ENCODE measurements at places on chromosomes 5 and 9. TPM values are rescaled to one million over a fixed set of nuclear protein-coding genes. Genes with fewer than 3 reads are reported as not detected.

The SPEF2 gene
- total RNA-seq, result 0.97 TPM

The PLAC8L1 gene
- not detected for total RNA-seq

The TMC1 gene
- total RNA-seq, result 1.6 TPM

The INVS gene
- 32.1 TPM for total RNA-seq

The DMRT3 gene
- not detected for total RNA-seq

The IGFBPL1 gene
- 0.32 TPM for total RNA-seq

The MAP1B gene
- 50.8 TPM for total RNA-seq

The IFNA5 gene
- under 0.01 TPM for total RNA-seq

The AGXT2 gene
- total RNA-seq, result not detected

The SLC34A1 gene
- not detected for total RNA-seq

The GDNF gene
- not detected for total RNA-seq

The FAM169A gene
- total RNA-seq, result 0.30 TPM

The HSDL2 gene
- 32.5 TPM for total RNA-seq

The SLC9A3 gene
- 0.76 TPM for total RNA-seq

The C6 gene
- not detected for total RNA-seq

The SREK1IP1 gene
- total RNA-seq, result 12.7 TPM

The N4BP3 gene
- total RNA-seq, result 28.1 TPM

The COL27A1 gene
- total RNA-seq, result 6.7 TPM

The GADD45G gene
- 0.65 TPM for total RNA-seq

The PCDH1 gene
- total RNA-seq, result 266 TPM

The TEK gene
- 110 TPM for total RNA-seq

The GALNT12 gene
- 0.65 TPM for total RNA-seq

The UAP1L1 gene
- total RNA-seq, result 15.8 TPM

The CRB2 gene
- not detected for total RNA-seq

The BTNL3 gene
- total RNA-seq, result not detected

The MCC gene
- 49.5 TPM for total RNA-seq

The TAF11L5 gene
- not detected for total RNA-seq

The KCNN2 gene
- total RNA-seq, result not detected

The RAB14 gene
- total RNA-seq, result 31.2 TPM

The EMB gene
- total RNA-seq, result not detected

The FAM221B gene
- not detected for total RNA-seq

The MVB12B gene
- 2.1 TPM for total RNA-seq

The ERAP2 gene
- 18.8 TPM for total RNA-seq

The SLC25A2 gene
- 0.15 TPM for total RNA-seq

The PCDHB7 gene
- under 0.01 TPM for total RNA-seq

The QRFP gene
- total RNA-seq, result not detected

The NUTM2G gene
- total RNA-seq, result not detected

The BNC2 gene
- 6.5 TPM for total RNA-seq

The KCNMB1 gene
- 0.32 TPM for total RNA-seq

The FGD3 gene
- not detected for total RNA-seq

The PRKACG gene
- not detected for total RNA-seq

The SEMA6A gene
- total RNA-seq, result 0.15 TPM

The ITGA2 gene
- 74.1 TPM for total RNA-seq

The LHX2 gene
- total RNA-seq, result not detected

The GABRA6 gene
- total RNA-seq, result not detected

The FAM163B gene
- total RNA-seq, result not detected

The VLDLR gene
- 9.7 TPM for total RNA-seq

The OGN gene
- total RNA-seq, result not detected

The MAMDC4 gene
- total RNA-seq, result 1.5 TPM

The SLIT3 gene
- under 0.01 TPM for total RNA-seq

The FSTL4 gene
- total RNA-seq, result not detected

The KCNIP1 gene
- not detected for total RNA-seq

The CTSL gene
- 186 TPM for total RNA-seq

The NUDCD2 gene
- 14.7 TPM for total RNA-seq

The ALDH1A1 gene
- 124 TPM for total RNA-seq

The PCDH12 gene
- total RNA-seq, result 32.1 TPM
